ENCODE measurements at places on chromosomes 1 and 21.
A peak's percentile ranks its signal among the peaks of the same experiment; 100 is the strongest.

DNA sequence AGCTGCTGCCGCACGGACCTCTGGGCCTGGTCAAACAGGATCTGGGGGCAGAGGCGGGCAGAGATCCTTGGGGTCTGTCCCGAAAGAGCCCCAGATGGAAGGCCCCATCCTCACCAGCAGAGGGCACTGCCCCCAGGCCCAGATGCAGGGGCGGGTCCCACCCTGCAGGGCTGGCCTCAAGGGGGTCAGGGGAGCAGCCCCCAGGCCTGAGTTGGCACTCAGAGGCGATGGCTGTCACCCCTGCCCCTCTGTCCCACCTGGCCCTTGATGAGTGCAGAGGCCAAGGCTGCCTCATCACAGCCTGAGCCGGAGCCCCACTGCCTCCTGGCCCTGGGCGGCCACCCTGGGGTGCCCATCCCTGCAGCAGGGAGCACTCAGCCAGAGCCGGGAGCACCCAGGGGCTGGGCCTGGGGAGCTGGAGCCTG, 5.7 kb downstream of the ACAP3 start:
- DNase-seq: no peak

DNA sequence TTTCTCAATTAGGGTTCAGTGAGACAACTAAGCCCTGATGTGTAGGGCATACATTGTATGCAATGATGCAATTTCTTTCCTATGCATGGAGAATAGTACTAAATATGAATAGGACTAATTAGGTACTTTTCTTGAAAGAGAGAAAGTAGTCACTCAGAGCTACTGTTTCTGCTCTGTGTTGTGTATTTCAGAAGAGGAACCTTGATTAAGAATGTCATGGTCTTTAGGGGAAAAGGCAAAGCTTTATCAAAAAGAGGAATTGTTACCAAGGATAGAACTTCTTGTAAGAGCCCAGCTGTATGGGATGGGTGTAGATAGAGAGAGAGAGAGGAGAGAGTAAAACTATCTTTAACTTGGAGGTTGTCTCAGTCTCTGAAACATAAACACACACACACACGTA, 49.1 kb downstream of the HLX start:
- no peak for DNase-seq

- no peak for DNase-seq
These were observed 1075.0 kb downstream of the TTLL7 start for GRCh38 chr1:82923931-82924330.

- DNase-seq: peak; percentile 89
These were observed 22.7 kb downstream of the INAVA start for GRCh38 chr1:200917291-200917817.

All from NCI-H2171 (cell line).